ENCODE measurements at places on chromosomes 11 and 22.

DNA sequence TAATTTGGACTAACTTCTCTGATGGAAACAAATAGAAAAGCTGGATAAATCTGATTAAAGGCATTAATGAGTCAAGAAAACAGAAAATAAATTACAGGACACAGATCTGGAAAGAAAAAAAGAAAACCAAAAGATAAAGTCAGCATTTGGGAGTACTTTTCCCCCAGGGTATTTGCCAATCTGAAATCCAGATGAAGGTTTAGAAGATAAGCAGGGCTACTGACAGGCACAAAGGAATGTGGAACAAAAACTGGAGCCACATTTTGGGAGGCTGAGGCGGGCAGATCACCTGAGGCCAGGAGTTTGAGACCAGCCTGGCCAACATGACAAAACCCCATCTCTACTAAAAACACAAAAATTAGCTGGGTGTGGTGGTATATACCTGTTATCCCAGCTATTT is 57.2 kb downstream of the SBF2 start:
- no peak for DNase-seq

DNA sequence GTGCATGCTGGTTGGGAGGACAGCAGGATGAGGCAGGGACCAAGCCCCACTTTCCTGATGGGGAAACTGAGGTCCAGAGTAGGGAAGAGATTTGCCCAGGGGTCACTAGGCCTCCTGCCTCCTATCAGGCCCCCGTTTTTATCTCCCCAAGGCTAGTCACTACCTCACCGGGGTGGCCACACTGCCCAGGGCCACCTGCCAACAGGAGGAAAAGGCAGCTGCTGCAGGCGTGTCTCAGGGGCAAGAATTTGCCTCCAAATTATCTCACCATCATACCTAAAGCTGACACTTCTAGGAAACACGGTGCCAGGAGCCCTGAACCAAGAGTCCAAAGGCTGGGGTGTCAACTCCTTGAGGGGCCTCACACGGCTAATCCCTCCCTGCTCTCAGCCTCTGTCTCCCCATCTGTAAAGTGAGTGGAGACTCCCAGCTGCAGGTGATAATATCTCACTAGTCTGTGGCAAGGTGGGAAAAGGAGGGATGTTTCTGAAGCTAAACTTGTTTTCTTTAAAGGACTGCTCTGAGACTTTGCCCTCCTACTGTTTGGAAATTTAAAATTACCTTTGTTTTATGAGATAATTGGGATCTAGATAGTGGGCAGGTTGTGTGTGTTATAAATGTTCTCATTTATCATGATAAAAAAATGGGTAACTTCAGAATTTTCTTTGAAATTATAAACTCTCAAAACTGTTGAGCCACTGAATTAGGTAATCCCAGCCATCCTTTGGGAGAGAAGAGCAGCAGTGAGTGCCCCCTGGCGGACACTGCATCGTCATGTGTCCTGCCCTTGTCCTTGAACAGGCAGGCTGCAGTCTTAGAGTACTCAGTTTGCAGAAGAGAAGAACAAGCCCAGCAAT is 60.0 kb downstream of the MYO7A start:
- DNase-seq, result peak; percentile 86

GRCh38 chr11:15236559-15236958 is 121.8 kb downstream of the INSC start:
- no peak for DNase-seq

DNA sequence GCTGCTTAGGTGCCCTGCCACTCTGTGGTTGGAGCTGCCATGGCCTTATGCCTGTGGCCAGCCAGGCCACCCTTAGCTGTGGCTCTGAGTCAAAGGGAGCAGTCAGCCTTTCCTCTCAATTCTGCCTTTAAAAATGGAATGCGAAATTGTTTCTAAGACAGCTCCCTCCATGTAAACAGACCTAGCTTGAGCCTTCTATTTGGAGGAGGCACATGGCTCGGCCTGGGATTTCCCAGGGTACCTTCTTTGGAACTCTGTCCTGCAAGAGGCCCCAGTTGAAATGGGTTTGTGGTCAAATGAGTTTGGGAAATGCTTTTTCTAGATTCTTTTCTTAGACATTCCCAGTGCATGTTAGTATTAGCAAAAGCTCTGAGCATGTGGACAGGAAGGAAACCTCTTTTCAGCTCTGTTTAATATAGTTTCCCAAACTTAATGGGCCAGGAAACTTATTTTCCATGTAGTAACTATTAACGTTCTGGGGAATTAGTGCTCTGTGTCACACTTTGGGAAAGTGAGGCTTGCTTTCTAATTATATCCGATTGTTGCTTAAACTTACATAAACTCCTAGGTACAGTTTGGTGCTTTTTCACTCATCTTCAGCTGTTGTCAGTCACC is 7.8 kb downstream of the PHOX2A start:
- no peak for DNase-seq

- DNase-seq, result no peak
Measured at GRCh38 chr11:63766531-63767235, 1.9 kb downstream of the ZFTA start.

GRCh38 chr11:83835423-83835822 is 549.3 kb upstream of the CCDC90B start:
- DNase-seq, result no peak

DNA sequence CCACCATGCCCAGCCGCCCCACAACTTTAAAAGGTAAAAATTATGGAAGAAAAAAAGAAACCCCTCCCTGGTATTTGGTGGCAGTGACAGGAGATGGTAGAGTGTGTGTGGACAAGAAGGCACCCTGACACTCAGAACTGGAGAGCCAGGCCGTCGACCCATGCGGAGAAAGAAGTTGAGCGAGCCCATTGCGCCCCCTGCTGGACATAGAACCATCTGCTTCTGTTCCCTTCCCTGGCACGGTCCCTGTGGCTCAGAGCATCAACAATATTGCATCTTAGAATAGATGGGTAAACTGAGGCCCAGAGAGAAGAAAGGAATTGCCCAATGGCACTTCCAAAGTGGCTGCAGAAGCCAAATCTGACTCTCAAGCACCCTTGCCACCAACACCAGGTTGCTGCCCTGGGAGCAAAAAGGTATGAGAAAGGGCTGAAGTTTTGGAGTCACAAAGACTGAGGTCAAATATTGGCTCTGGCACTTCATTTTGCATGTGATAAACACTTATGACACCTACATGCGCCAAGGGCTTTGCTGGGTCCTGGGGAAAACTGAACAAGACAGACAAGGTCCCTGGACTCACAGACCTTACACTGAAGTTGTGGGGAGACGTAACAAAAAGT is 8.6 kb downstream of the MRPL11 start:
- DNase-seq, result peak; percentile 93

DNA sequence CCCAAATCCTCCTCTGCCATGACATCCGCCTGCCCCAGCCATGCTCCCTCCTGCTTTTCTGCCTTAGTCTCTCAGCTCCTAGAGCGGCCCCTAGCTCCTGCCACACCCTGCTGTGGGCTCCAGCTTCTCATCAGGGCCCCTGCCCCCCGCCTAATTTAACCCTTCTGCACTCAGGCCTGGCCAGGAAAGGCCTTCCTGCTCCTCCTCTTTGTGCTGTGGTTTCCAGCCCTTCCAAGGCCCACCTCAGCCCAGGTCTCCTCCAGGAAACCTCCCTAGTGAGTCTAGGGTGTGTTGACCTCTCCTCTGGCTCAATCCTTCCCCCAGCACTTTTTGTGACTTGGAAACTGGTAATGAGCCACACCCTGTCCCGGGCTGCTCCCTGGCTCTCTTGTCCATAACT is 11.3 kb downstream of the PTPN5 start:
- DNase-seq, result no peak

GRCh38 chr11:57453543-57454177 is 6.7 kb upstream of the RTN4RL2 start:
- DNase-seq, result no peak

DNA sequence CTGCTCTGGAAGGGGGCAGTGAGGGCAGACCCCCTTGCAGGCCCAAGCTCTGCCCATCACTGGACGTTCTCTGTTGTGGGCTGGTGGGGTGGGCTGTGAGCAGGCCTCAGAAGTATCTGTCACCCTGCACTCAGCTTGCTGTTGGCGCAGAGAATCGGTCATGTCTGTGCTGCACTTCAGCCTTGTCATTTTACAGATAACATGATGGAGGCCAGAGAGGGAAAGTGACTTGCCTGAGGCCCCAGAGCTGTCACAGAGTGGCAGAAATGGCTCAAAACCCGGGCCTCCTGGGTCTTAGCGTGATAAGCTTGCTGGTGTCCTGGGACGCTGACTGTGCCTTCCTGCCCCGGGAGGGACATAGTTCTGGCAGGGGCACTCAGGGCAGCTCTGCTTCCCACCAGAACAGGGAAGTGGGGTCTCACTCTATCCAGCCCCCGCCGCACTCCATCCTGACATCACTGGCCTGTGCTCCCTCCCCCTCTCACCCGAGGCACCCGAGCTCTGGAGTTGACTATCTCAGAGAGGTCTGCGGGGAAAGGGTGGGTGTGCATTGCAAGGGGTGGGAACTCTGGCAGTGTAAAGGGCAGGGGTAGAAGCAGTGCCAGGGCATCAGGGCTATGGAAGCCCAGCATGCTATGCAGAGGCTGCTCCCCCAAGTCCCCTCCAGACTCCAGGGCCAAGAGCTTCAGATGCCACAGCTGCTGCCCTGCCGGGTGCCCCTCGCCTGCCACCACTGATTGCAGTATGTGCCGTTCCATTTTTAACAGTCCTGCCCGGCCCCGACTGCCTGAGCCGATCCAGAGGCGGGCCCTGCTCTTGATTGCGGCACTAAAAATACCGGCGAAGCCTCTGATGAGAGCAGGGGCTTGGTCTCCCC is 50.4 kb upstream of the NECTIN1 start:
- DNase-seq, result no peak

GRCh38 chr11:47325271-47326041 is 27.0 kb downstream of the MYBPC3 start:
- no peak for DNase-seq

DNA sequence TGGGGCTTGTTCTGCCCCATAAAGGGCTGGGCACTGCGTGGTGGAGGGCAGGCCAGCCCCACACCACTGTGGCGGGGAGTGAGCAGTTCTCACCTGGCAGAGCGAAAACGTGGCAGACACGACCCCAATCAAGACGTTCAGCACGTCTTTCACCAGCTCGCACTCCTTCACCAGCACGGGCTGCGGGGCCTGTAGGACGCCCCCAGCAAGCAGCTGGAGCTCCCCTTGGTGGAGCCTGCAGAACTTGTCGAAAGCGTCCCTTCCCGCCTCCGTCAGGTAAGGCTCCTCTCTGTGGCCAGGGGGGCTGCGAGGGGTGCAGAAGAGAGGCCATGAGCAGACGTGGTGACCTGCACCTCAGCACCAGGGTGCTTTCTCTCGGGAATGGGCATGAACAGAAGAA is 11.6 kb downstream of the TUBGCP6 start:
- DNase-seq, result no peak

GRCh38 chr11:74769055-74769707 is 20.5 kb downstream of the RNF169 start:
- no peak for DNase-seq

- peak; percentile 73 for DNase-seq
Measured at GRCh38 chr22:33579448-33580093, 340.7 kb downstream of the LARGE1 start.

DNA sequence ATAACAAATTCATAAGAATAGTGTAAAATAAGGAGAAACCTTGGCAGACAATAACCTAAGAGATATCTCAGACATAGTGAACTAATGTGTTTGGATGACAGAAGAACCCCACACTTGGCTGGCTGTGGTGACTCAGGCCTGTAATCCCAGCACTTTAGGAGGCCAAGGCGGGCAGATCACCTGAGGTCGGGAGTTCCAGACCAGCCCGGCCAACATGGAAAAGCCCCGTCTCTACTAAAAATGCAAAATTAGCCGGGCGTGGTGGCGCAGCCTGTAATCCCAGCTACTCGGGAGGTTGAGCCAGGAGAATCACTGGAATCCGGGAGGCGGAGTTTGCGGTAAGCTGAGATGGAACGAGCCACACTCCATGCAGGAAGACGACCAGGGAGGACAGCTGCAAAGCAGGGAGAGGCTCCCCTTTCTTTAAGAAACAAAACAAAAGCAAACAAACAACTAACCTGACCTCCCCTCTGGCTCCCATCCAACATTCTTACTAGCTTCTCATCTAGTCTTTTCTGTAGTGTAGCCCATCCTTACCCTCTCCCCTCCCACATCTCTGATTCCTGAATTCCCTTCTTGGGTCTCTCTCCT is 84.2 kb downstream of the ZNF280B start:
- DNase-seq, result no peak

DNA sequence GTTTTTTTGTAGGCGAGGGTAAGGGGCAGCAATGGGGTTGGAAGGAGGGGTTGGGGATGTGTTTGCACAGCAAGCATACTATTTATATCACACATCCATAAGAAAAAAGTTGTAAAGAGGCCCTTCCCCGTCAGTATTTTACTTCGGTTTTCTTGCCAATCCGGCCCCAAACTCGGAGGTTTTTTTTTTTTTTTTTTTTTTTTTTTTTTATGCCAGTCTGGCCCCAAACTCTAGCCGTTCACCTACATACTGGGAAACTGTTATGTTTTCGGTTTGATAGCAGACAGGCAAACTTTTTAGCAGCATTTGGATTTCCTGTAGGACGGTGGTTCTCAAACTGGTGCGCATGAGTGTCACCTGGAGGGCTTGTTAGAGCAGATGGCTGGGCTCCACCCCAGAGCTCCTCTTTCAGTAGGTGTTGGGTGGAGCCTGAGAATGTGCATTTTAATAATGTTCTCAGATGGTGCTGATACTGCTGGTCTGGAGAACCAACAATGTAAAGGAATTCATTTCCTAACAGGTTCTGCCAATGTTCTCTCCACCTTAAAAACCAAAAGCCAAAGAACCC is 76.5 kb upstream of the ZBED5 start:
- no peak for DNase-seq

DNA sequence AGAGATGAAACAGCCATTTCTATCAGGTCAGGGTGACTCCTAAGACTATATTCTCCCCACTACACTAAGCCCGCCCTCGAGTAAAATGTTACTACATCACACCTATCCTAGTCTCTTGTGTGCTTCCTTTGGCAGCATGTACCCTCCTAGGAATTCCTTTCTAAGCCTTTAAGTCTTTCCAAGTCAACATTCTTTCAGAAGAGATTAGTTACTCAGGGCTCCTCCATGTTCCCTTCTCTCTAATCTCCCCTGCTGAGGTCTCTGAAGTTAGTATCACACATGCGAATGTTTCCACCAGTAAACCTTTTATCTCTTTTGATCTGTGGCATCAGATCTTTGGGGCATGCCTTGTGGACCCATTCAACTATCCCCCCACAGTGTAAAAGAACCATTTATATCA is 873.7 kb upstream of the FAT3 start:
- DNase-seq, result no peak

- DNase-seq, result peak; percentile 36
Measured at GRCh38 chr22:43481568-43482317, 69.9 kb downstream of the MPPED1 start.
